ENCODE measurements at places on chromosomes 1 and 21. TPM values are rescaled to one million over a fixed set of nuclear protein-coding genes. Genes with fewer than 3 reads are reported as not detected.

GRCh38 chr1:213003256-213003655 lies 12.4 kb downstream of the ANGEL2 start:
- no peak for DNase-seq

- no peak for DNase-seq
Measured at GRCh38 chr1:226825037-226825745, 45.2 kb upstream of the PSEN2 start.

GRCh38 chr1:181013144-181013543 lies 9.5 kb downstream of the STX6 start:
- DNase-seq: no peak

KRTAP12-2 gene
- total RNA-seq: not detected

FBLIM1 gene
- total RNA-seq: 103 TPM

DNA sequence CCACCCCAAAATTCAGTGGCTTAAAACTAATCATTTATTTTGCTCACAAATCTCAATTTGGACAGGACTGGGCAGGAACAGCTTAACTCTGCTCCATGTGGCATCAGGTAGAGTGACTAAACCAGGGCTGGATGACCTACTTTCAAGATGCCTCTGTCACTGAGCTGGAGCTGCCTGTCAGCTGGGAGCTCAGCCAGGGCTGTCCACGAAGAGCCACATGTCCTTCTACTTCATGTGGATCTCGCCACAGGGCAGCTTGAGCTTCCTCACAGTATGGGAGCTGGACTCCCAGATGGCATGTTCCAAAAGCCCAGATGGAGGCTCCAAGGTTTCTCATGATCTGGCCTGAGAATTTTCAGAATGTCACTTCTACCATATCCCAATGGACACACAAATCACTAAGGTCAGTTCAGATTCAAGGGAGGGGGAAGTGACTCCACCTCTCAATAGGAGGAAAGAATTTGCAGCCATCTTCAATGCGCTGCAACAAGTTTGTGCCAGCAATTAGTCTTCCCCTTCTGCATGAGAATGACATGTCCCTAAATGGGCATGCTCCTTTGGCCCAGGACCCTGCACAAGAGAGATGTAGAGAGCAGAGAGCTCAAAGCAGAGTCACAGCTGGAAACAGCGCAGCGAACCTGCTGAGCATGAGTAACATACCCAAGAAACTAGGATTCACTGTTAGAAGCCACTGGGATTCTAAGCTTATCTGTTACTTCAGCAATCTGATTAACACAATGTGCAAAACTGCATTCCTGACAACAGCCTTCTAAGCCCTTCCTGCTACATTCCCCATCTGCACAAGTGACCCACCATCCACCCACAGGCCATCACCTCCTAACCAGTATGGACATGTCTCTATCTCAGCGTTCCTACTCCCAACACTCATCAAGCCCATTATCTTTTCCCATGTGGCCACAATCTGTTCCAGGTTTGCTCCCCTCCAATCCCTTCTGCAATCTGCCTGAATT lies 17.0 kb downstream of the HLCS start:
- DNase-seq: no peak

- no peak for DNase-seq
Measured at GRCh38 chr1:94660258-94660657, 118.7 kb upstream of the F3 start.

DNA sequence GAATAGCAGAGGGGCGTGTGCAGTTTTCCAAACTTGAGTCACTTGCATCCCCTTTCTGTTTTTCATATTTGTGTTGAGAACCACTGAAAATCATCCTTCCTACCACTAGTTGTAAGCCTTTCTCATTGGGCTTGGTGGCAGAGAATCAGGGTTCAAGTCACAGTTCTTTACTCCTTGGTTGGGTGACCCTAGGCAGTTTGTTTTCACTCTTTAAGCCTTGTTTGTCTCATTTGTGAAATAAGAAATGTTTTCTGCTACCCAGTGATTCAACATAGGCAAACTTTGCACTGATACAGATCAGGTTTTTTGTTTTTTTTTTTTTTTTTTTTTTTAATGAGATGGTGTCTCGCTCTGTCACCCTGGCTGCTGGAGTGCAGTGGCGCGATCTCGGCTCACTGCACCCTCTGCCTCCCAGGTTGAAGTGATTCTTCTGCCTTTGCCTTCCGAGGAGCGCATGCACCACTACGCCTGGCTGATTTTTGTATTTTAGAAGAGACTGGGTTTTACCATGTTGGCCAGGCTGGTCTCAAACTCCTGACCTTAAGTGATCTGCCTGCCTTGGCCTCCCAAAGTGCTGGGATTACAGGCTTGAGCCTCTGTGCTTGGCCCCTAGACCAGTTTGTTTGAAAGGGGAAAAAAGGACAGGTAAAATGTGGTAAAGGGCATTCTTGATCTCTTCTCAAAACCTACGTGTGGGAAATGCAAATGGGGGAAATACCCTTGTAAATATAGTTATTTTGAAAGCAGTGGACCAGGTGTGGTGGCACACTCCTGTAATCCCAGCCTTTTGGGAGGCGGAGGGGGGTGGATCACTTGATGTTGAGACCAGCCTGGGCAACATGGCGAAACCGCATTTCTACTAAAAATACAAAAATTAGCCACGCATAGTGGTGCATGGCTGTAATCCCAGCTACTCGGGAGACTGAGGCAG lies 3.2 kb downstream of the CLIC4 start:
- DNase-seq: no peak

GRCh38 chr1:245684571-245684970 lies 529.8 kb downstream of the KIF26B start:
- DNase-seq: no peak

- DNase-seq: no peak
Measured at GRCh38 chr1:28976248-28976647, 61.9 kb downstream of the EPB41 start.

GRCh38 chr1:46816930-46817329 lies 18.1 kb downstream of the CYP4B1 start:
- no peak for DNase-seq

TFAP2E gene
- 0.40 TPM for total RNA-seq

GRCh38 chr1:38953433-38953860 lies 11.8 kb upstream of the RHBDL2 start:
- no peak for DNase-seq

DNA sequence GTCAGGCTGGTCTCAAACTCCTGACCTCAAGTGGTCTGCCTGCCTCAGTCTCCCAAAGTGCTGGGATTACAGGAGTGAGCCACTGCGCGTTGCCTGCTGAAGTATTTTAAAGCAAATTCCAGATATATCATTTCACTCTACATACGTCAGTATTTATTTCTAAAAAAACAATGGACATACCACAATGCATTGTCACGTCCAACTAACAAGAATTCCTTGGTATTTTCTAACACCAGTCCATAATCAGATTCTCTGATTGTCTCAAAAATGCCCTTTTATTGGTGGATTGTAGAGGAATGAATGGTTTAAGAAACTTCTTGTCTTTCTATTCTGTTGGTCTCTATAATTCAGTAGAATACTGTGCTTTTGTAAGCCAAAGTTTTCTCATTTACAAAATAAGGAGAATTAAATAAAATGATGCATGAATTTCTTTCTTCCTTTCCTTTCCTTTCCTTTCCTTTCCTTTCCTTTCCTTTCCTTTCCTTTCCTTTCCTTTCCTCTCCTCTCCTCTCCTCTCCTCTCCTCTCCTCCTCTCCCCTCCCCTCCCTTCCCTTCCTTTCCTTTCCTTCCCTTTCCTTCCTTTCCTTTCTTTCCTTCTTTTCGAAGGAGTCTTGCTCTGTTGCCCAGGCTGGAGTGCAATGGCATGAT lies 55.8 kb downstream of the VPS13D start:
- DNase-seq: no peak

WNT2B gene
- 3.4 TPM for total RNA-seq

DNA sequence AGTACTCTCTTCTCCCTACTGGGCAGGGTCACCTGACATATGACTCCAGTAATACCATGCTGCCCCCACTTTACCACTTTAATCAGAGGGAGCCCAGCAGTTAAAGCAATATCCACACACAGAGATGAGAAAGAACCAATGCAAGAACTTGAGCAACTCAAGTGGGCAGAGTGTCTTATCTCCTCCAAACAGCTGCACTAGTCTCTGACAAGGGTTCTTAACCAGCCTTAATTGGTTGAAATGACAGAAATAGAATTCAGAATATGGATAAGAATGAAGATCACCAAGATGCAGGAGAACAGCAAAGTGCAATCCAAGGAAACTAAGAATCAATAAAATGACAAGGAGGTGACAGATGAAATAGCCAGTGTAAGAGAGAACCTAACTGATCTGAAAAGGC lies 91.0 kb downstream of the KCNT2 start:
- no peak for DNase-seq

DNA sequence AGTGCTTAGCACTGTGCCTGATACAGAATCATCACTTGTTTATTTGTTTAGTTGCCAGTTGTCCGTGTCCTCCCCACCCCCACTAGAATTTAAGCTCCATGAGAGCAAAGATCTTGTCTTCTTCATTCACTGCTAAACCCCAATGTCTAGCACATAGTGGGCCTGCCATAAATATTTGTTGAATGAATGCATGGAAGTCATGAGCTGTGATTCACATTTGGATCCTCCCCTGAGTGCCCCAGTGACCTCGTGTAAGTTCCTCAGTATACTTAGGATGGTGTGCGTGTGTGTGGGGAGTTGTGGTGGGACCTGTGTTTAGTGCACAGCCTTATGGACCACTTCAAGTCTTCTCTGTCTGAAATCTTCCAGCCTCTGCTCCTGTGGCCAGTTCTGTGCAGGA lies 23.1 kb downstream of the IER5 start:
- DNase-seq: no peak

- no peak for DNase-seq
Measured at GRCh38 chr1:3579626-3580025, 31.7 kb downstream of the MEGF6 start.

DNA sequence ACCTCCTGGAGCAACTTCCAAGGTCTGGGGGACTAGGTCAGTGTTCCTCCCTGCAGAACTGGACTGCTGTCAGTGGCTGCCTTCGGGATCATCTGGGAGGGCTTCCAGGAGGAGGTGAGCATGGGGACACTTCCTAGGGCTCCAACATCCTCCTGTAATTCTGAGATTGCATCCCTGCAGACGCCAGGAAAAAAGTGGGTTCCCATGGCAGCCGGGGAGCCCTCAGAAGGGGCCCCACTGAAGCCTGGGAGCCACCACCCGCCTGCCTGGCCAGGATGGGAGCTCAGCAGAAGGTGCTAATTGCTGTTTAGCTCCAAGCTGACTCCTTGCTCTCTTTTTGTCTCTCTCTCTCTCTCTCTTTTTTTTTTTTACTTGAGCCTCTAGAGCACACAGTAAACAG lies 16.1 kb upstream of the ARF1 start:
- DNase-seq: no peak

- peak; percentile 70 for DNase-seq
Measured at GRCh38 chr1:67850611-67851075, 17.4 kb upstream of the GNG12 start.

MYBPHL gene
- total RNA-seq: 0.46 TPM

DNA sequence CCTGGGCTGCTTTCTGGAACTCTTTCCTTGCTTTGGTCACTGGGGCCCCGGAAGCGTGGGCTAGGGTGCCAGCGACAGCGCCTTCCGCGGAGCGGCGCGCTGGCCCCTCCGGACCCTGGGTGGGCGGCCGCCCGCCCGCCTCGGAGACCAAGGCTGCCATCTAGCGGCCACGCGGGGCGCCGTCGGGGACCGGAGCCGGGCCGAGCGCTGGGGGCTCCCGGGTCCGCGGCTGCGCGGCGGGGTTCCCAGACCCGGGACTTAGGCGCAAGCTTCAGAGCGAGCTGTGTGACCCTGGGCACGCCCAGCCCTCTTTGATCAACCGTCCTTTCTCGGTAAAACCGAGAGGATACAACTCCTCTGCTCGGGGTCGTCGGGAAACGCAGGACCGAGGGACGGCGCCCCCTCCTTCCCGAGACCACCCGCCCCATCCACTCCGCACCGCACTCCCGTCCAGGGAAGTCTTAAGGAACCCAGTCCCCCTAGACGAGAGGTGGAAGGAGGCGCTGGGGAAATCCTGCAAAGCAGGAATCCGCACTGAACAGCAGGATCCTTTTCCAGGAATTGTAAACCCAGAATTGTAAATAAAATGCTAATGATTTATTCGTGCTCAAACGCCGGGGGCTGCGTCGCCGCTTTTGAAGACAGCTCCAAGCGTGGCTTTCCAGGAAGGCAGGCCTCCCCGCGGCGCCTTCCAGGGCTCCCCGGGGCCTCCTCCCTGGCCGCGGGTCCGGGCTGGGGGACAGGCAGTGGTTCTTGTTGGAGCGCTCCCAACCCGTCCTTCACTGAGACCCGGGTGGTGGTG lies 41.2 kb downstream of the RRAGC start:
- DNase-seq: no peak

SLC1A7 gene
- total RNA-seq: not detected

GRCh38 chr1:27436204-27437159 lies 44.1 kb downstream of the GPR3 start:
- DNase-seq: peak; percentile 30

DNA sequence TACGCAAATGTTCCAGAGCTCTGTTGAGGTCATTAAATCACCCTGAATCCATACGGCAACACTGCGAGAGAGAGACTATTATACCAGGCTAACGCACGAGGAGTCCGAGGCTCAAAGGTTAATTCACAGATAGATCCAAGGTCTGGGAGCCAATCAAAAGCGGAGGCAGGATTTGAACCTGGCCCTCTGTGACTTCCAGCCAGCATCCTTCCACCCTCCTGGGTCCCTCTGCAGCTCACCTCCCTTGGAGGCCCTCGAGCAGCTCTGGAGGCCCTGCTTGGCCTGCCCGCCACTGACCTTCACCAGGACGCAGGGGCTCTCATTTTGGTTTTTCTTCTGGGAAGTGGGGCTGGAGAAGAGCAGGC lies 42.1 kb downstream of the KIAA1614 start:
- no peak for DNase-seq

GRCh38 chr1:36304521-36304920 lies 1.6 kb upstream of the SH3D21 start:
- DNase-seq: no peak

ATP6V1G3 gene
- total RNA-seq: not detected

GRCh38 chr1:198529414-198529813 lies 11.1 kb downstream of the ATP6V1G3 start:
- DNase-seq: no peak

DNA sequence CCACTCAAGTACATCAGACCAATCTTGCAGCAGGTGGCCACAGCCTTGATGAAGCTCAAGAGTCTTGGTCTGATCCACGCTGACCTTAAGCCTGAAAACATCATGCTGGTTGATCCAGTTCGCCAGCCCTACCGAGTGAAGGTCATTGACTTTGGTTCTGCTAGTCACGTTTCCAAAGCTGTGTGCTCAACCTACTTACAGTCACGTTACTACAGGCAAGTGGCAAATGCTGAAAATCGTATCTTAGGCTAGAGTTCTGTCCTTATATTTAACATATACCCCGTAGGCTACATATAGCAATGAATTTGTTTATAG lies 12.1 kb downstream of the HIPK1 start:
- DNase-seq: no peak

Measured in heart left ventricle (tissue), 16 donors.